Activated effector memory CD4-positive, alpha-beta T cell treated with Interleukin-2 at 50 U/mL for 16 hours (primary cell): ENCODE measurements at places on chromosomes 11 and 22.
A peak's percentile ranks its signal among the peaks of the same experiment; 100 is the strongest.

- no peak for DNase-seq
These were observed 8.8 kb downstream of the CRY2 start for GRCh38 chr11:45856044-45856468.

DNA sequence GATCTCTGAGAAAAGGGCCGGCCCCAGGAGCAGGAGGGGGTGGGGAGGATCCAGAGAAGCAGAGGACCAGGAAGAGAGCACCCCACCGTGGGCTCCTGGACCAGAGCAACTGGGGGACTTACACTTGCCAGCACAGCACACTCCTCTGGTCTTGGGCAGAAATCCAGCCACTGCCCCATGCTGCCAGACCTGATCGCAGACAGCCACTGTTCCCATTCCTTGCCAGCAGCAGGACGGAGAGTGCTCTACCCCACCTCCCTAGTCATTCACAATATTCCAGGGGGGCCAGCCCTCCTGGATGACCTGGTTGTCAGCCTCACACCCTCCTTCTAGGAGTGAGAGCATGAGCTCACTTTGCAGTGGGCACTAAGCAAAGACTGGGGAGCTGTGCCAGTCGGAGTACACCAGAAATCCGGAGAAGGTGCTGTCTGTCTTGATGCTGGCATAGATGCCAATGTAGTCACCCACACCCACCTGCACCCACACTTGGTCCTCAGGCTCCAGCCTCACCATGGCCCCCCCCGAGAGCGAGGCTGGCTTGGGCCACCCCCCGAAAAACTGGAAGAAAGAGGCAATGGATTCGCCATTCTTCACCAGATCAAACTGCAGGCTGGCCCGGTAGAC lies 1.6 kb downstream of the C1QTNF5 start:
- no peak for DNase-seq

- no peak for DNase-seq
These were observed 231.7 kb upstream of the NARS2 start for GRCh38 chr11:78806214-78807004.

DNA sequence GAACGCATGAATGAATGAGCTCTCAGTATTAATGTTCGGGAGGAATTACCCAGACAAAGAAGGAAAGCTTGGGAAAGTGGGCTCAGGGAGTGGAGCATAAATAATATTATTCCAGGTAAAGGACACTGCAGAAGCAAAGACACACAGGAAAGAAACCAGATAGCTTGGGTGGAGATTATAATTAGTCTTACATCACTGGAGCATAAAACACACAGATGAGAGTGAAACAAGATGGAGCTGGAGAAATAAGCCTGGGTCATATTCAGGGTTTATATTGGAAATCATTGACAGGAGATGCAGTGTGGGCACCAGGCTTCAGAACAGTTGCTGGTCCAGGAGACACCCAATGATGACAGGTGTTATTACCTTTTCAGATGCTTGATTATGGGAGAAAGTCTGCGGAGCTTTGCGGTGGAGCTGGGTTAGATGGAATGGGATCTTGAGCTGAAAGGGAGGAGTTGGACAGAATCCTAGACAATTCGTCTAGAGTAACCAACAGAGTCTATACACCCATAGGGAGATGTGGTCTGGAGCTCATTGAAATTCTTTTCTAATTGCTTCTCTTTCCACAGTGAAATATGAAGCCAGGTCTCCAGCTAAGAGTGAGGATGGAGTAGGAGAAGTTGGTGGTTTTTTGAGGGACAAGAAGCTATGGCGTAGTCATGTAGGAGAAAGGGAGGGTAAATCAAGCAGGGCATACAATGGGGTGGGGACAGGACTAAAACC lies 227.2 kb downstream of the FAM76B start:
- no peak for DNase-seq

DNA sequence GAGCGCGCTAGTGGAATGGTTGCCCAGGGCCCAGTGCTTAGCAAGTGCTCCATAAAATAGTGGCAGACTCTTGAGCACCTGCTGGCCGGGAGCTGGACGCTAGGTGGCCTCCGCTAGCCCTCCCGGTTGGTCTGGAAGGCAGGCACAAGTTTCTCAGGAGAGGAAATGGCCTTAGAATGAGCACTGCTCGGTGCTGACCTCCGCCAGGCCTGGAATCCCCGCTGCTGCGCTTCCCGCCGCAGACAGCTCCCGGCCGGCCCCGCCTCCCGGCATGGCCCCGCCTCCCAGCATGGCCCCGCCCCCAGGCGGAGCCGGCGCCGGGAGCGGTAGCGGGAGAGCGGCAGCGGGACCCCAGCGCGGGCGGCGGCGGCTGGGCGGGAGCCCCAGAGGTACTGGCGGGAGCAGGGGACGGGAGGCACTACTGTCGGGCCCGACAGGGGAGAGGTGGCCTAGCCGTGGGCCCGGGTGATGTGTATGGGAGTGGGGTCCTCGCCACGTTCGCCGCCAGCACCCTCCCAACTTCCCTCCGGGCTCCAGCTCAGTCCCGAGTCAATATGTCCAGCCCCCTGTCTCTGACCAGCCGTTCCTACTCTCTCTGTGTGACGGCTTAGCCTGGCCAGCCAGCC lies at the start of gene SIPA1:
Gene SIPA1, plus strand, starts transcription at position 308 of the 626 bp plus-strand sequence. CDS start 2,821 bp downstream, outside the sequence.
- DNase-seq, result peak; percentile 65

DNA sequence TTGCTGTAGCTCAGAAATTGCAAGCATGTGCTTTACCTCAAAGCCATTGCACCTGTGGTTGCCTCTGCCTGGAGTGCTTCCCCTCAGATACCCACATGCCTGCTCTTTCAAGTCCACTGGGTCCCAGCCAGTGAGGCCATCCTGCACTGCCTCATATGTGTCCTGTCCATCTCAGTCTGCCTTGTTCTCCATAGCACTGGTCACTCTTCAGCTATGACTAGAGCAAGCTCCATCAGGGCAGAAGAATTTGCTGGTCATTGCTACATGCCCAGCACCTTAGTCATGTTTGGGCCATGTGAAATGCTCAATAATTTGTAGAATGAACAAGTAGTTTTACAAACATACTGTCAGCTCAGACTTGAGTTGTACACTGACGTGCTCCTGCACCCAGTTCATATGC lies 64.4 kb upstream of the HORMAD2 start:
- no peak for DNase-seq

- DNase-seq, result no peak
These were observed 75.7 kb downstream of the SIK3 start for GRCh38 chr11:117022526-117022925.

DNA sequence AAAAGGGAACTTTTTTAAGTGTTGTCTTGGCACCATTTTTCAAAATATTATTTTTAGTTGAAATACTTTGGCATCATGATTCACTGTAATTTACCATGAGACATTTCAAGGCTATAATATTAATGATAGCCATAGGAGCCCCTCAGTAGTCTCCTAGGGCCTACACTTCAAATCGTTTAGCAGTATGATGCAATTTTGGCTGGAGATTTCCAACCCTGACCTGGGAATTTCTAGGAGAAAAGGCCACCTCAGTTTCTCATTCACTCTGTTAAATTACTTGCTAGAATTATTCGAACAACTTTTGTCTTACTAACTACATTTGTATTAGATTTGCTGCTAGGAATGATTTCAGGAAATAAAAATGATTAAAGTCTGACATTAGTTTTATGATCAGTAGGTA lies 1610.9 kb upstream of the RAG2 start:
- no peak for DNase-seq

- DNase-seq, result no peak
These were observed 53.7 kb downstream of the TBC1D22A start for GRCh38 chr22:46815896-46816731.

DNA sequence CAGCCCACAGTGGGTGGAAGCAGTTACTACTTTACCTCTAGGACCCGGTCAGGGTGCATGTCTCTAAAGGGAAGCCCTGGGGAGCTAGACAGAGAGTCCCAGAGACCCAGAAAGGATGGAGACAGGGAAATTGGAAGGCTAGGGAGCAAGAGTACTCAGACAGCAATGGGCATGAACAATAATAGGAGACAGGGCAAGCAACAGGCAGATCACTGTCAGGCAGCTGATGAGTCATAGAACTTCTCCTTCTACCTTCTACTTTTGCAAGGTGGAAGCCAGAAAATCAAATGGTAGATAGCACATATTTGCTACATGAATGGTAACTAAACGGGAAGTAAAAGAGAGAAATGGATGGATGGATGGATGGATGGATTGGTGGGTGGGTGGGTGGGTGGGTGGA lies 19.6 kb downstream of the CD5 start:
- no peak for DNase-seq

- DNase-seq, result no peak
These were observed 32.6 kb downstream of the NUP50 start for GRCh38 chr22:45196308-45196707.

GRCh38 chr11:65309006-65309405 lies 5.7 kb upstream of the CDC42EP2 start:
- no peak for DNase-seq

DNA sequence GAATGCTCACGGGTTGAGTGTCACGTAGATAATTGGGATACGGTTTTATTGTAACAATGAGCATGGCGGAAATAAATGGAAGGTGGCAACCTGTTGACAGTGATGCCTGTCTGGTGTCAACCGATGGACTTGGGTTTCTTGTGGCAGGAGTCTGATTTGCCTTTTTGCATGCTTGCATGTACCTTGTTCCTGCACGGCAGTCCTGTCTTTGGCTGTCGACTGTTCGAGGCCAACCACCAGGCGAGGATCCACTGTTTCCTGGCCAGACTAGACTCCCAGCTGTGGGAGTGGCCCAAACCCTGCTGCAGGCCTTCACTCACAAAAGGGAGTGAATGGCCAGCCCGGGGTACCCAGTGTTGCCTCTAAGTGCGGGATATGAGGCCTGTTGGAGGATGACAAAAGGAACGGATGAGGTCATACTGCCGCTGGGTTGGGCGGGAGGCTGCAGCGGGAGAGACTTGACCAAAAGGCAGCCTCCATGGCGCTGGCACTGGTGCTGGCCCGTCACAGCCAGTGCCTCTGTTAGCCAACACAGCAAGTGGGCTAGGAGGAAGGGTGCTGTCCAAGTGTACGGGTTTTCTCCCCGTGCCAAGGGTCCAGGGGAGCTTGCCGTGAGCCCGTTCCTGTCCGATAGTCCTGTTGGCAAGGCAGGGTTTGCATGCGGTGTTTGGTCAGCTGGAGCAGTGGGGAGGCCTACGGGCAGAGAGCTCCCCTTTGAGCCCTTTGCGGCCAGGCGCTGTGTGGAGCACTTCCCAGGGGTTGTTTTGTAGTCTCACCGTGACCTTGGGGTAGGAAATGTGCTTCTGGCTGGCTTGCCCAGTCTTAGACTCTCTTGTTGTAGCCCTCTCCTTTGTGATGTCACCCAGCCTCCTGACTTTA lies 974 bp downstream of the DGCR8 start:
- no peak for DNase-seq

GRCh38 chr11:34614344-34615104 lies 6.4 kb upstream of the EHF start:
- DNase-seq, result no peak
